ENCODE measurements at places on chromosomes 16 and 17.
A peak's percentile ranks its signal among the peaks of the same experiment; 100 is the strongest.

- peak; percentile 48 for DNase-seq
Observed at GRCh38 chr16:73572135-73572828, 524.4 kb upstream of the ZFHX3 start.

DNA sequence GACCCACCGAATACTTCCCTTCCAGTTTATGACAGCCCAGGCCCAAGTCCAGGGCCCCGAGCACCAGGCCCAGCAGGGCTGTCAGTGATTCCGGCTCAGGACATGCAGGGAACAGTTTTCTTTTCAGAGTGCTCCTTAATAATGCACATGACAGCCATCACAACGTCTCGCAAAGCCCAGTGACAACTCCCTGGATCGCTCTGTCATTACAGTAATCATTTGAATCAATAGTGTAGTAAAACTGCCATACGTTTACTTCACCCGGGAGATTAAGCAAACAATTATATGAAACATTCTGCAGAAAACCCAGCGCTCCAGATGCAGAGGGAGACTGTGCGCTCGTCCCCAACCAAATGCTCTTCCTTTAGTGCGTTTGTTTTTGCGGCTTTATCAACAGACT is 162.6 kb upstream of the CDH13 start:
- no peak for DNase-seq

DNA sequence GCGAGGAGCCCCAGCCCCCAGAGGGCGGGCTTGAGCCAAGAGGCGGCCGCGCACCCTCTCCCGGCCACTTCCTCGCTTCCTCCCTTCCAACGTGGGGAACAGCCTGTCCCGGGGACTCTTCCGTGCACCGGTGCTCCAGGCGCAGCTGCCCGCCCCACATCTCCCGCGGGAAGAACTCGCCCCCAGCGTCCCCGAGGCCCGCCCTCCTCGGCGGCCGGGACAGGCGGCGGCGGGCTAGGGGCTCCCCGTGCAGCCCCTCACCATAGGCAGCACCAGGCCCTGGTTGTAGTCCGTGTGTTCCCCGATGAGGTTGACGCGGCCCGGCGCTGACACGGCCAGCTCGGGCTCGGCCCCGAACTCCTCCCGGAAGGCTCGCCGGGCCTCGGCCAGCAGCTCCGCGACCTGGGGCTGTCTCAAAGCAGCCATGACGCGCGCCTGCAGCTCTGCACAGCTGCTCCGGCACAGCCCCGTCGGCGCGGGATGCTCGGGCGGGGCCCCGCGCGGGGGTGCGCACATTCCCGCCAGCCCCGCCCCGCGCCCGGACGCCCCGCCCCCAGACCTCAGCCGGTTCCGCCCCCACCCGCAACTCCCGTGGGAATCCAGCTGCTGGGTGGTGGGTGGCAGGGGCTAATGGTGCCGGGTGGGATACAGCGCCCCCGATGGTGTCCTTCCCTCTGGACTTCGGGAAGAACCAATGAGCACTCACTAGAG is at the start of gene GALK1:
TSS of gene GALK1 (minus strand) at position 482 of the 711 bp plus-strand sequence. CDS start at position 426, 56 bp downstream.
- DNase-seq = peak; percentile 81

DNA sequence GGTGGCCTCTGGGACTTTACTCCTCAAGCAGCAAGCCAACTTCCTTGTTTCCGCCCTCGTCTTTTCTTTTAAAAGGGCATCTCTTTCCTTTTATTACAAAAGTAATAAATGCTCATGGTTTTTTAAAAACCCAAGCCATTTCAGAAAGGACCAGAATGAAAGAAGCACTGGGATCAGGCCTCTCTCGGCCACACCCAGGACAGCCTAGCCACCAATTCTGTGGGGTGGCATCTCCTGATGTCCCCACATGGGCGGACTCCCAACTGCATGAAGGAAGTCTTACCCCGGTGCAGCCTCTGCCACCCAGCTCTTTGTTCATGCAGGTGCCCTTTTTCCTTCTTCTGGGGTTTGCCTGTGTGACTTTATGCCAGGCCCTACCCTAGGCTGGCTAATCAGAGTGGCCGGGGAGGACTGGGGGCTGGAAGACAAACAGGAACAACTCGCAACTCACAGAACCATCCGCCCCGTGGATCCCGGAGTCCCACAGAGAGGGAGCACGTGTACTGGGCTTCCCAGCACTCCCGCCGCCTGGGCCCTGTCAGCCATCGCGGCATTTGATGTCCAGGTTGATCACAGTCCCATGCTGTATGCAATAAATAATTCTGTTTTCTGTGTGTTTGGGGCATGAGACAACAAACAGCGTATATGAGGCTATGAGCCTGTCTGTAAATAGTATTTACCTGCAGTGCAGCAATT is 2.6 kb upstream of the RASD1 start:
- DNase-seq = no peak

DNA sequence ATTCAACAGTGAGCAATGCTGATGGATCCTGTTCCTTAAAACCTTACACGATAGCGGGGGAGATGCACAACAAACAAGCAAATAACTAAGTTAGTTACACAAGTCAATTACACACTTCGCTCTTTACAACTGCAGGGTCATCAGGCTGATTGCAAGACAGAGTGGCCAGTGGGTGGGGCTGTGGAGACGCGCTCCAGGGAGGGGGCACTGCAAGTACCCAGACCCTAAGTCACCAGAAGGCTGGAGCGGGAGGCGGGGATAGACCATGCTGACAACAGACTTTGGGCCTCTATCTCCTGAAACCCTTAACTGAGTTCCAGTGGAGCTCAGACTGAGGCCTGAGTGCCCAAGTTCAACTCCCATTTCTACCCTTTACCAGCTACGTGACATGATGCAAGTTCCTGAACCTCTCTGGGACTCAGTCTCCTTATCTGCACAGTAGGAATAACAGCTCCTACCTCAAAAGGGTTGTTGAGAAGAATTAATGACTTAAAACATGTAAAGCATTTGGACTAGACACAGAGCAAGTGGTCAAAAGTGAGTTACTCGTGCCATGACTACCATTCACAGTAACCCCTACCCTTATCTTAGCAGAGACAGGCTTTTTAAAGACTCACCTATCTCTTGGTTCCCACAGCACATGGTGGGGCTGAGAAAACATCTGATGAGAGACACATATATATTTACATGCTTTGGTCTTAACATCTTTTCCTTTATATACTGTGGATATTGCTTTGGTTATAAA is 10.4 kb downstream of the CPPED1 start:
- no peak for DNase-seq

DNA sequence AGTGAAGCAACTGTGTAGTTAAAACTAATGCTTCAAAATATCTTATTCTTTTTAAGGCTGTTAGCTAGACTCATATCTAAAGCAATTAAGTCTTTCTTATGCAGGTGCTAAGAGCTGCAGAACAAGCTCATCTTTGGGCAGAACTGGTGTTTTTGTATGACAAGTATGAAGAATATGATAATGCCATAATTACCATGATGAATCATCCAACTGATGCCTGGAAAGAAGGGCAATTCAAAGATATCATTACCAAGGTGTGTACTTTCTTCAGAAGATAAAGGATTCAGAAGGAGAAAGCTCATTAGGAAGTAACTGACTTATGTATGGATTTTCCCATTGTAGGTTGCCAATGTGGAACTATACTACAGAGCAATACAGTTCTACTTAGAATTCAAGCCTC is 23.9 kb downstream of the PTRH2 start:
- no peak for DNase-seq

DNA sequence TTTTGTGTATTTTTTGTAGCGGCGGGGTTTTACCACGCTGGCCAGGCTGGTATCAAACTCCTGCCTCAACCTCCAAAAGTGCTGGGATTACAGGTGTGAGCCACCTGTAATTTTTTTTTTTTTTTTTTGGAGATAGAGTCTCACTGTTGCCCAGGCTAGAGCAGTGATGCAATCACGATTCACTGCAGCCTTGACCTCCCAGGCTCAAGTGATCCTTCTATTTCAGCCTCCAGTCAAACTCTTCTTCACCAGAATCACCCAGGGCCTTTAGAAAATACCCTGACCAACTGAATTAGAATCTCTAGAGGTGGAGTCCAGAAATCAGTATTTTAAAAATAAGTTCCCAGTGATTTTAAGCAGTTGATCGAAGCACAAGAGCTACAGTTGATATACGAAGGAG is 12.5 kb downstream of the HSPB9 start:
- no peak for DNase-seq

DNA sequence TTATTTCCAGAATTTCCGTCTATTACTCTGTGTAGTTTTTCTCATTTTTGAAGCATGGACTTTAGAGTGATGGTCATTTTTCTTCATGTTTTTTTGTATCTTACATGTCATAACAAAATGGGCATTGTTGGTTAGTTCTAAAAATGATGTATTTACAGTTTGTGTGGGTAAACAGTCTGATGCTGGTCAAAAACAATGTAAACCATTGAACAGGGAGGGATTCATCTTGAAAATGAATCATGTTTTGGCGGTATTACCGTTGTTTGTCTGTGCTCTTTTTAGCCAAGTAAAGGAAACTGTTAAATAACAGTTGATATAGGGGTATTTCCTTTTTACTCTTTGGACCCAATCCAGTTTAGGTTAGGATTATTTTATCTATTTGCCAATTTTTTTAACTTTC is 315.8 kb downstream of the BCAS3 start:
- no peak for DNase-seq
